CD4-positive, alpha-beta T cell treated with Interleukin-6 for 4 hours (primary cell): ENCODE measurements at places on chromosomes 5 and 9.

GRCh38 chr9:131960311-131960710 is 119.4 kb downstream of the MED27 start:
- no peak for DNase-seq

- DNase-seq = no peak
Measured at GRCh38 chr9:35518981-35519679, 29.2 kb downstream of the RUSC2 start.

DNA sequence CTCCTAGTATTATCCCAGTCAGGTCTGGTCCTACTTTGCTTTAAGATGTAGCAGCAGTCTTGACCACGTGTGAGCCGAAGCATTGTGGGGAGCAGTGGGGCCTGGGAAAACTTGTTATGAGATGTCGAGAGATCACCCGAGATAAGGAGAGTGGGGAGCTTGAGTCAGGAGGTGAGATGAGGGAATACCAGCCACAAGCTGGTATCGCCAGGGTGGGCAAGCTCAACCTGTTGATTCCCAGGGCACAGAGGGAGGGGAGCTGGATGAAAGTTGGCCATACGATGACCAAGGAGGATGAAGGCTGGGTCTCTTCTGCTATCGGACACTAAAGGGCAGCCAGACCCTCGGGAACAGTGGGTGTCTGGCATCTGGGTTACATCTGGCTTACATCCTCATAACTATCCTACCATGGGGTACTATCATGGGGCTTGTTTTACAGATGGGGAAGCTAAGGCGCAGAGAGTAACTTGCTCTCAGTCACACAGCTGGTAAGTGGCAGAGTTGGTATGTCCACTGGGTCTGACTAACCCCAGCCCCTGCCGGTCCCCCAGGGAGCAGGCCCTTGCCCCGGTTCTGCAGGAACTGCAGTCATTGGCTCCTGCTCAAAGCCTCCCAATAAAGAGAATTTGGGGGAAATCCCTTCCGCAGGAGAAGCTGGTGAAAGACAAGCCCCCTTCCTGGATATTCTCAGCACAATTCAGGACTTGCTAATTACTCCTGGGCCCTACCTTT is 13.4 kb upstream of the TIFAB start:
- DNase-seq = no peak

GRCh38 chr5:106957336-106957735 is 713.4 kb downstream of the EFNA5 start:
- no peak for DNase-seq

- DNase-seq = no peak
Measured at GRCh38 chr9:88259001-88259400, 120.7 kb upstream of the SPATA31C2 start.
